ENCODE measurements at places on chromosomes 2 and 18.
A peak's percentile ranks its signal among the peaks of the same experiment; 100 is the strongest.

GRCh38 chr18:41268271-41268670, 686.8 kb upstream of the PIK3C3 start:
- DNase-seq, result no peak

DNA sequence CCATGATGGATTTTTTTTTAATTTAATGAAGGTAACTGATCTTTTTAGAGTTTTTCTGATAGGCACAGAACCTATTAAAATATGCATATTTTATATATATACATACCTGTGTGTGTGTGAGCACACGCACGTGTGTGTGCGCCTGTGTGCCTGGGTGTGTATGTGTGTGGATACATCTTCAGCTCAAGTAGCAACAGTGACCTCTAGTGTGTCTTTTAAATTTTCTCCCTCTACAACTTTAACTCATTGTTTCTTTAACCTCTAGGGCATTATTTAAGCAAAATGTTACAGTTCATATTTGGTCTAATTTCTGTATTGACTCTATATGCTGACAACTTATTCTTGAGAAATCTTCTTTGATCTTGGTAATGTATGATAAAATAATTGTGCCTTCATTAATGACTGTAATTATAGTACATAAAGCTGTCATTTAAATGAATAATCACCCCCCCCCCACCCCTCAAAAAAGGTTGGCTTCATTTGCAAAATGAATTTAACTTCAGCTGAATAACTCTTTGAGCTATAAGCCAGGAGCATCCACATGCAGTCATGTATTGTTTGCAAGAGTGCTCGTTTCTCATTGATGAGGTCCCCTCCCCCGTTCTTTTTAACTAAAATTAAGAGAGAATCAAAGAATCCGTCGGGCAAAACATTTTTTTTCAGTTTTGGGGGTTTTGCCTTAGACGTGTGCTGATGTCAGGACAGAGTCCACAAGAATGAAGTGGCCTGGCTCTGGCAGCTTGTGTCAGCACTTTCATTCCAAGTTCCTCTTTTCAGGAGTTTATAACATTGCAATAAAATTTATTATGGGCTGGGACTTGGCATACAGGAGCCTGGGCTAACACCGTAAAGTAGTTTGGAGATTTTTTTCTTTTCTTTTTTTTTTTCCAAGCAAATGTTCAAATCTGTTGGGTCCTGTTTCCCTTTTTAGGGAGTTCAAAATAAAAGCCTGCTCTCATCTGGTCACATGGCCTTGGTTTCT, 80.0 kb downstream of the ETAA1 start:
- peak; percentile 16 for DNase-seq

- no peak for DNase-seq
Measured at GRCh38 chr18:50249576-50249975, 16.7 kb downstream of the CFAP53 start.

- DNase-seq, result peak; percentile 53
Measured at GRCh38 chr2:150591496-150592285, 104.2 kb upstream of the RND3 start.

- DNase-seq, result no peak
Measured at GRCh38 chr18:74651327-74652128, 53.9 kb downstream of the ZNF407 start.

- DNase-seq, result no peak
Measured at GRCh38 chr2:200418399-200418798, 91.5 kb downstream of the KCTD18 start.

DNA sequence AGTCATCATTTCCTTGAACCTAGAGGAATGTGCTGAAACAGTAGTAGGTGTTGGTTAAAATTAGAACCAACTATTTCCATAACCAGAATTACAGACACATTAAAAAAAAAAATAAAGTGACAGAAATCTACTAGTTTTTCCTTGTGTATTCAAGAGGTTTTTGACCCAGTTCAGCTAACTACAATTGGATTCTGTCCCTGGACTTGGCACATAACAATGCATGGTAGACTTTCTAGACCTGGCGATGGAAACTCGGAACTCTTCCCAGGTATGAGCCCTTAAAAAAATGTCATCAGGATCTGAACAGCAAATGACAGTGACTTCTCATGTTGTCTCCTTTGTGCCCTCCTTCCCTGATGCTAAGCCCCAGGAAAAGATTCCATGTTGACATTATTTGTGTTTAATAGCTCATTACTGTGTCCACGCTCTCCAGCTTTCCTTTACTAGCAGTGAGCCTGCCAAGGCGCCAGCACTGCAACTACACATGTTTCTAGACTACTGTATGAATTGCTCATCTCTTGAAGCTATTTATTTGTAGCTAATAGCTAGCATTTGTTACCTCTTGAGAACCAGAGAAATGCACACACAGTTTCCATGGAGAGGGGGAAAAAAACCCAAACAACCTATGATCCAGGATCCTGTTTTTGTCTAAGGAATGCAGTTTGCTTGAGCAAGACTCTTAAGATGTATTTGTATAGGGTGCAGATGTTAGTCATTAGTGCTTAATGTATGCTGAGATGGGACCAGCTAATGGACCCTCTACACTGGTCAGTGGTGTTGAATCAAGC, 148.5 kb downstream of the FMNL2 start:
- DNase-seq, result peak; percentile 49

- no peak for DNase-seq
Measured at GRCh38 chr2:172097557-172098131, 5.1 kb downstream of the DLX2 start.

- no peak for DNase-seq
Measured at GRCh38 chr2:218717262-218717661, 6.6 kb downstream of the TTLL4 start.

- DNase-seq, result no peak
Measured at GRCh38 chr2:112679484-112679883, 33.7 kb downstream of the SLC20A1 start.

- no peak for DNase-seq
Measured at GRCh38 chr2:207481924-207482323, 47.8 kb upstream of the CREB1 start.

DNA sequence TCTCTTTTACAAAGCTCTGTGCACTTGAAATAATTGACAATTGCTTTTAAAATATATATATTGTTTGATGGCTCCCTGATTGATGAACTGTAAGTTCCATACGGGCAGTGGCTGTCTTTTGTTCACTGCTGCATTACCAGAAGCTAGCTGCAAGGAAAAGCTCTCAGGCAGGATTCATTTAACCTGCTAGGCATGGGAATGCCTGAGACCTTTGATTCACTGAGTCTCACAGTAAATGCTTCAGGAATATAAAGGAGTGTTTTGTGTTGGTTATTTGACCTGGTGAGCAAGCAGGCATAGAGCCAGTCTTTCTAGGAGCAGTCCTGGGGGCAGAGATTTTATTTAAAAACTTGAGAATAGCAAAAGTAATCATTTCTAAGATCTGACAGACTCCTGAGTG, 193.2 kb upstream of the ITGA4 start:
- DNase-seq, result no peak

DNA sequence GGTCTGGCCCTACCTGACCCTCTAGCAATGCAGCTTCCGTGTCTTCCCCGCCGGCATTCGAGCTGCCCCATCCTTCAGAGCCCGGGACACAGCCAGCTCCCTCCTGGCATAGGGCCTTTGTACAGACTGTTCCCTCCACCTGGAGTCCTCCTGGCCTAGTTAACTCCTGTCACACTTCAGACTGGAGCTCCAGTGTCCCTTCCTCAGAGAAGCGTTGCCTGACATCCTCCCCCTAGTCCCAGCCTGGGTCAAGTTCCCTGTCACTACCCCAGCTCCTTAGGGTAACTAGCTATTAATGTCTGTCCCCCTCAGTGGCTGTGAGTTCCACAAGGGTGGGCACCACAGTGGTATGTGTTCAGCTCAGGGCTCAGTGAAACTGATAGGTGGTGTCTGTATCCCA, 45.5 kb upstream of the LOXHD1 start:
- no peak for DNase-seq

GRCh38 chr2:85357736-85358135, 3.2 kb downstream of the ELMOD3 start:
- no peak for DNase-seq

DNA sequence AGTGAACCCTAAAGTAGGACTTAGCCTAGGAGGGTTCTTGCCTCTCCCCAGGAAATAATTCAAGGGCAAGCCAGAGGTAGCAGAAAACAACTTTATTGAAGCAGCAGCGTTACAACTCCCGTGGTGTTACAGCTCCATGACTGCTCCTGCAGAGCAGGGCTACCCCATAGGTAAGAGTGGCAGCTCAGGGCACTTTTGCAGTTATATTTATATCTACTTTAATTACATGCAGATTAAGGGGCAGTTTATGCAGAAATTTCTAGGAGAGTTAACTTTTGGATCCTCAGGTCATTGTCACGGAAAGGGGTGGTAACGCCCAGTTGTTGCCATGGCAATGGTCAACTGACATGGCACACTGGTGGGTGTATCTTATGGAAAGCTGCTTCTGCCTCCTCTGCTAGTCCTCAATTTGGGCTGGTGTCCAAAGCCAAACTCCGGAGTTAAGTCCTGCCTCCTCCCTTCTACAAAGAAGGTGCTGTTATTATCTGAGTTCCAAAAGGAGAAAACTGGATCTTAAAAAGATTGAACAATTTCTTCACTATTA, 1413.0 kb downstream of the DSC3 start:
- DNase-seq, result no peak

GRCh38 chr2:225233234-225233633, 166.3 kb upstream of the NYAP2 start:
- peak; percentile 6 for DNase-seq

DNA sequence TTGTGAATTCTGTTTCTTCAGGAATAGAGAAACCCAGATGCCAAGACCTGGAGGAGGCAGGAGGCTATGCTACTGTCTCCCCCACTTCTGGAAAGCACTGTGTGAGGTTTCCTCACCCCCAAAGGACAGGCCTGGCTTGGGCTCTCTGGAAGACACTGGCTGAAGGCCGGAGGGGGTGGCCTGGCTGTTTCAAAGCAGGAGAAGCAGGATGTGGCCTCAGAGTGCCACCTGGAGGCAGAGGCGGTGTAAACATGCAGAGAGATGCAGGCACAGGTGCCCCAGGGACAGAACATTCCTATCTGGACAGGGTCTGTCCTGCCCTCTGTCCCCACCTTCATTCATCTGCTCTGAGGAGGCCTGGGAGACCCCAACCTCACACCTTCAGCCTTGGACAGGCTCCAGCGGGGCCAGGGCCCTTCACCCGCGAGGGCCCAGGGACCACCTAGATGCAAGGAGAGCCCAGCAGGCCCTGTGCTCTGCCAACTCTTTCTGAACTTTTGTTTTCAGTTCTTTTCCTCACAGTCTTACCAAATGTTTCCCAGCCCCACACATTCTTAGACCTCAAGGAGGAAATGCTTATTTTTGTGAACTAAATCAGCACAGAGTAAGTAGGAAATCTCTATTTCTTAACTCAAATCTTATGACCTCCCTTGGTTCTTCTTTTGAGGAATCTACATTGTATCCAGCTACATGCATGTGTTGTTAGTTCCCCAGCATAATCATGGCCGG, 79.2 kb downstream of the LONRF2 start:
- no peak for DNase-seq

- DNase-seq, result no peak
Measured at GRCh38 chr18:45761512-45762114, 37.6 kb downstream of the SLC14A1 start.

DNA sequence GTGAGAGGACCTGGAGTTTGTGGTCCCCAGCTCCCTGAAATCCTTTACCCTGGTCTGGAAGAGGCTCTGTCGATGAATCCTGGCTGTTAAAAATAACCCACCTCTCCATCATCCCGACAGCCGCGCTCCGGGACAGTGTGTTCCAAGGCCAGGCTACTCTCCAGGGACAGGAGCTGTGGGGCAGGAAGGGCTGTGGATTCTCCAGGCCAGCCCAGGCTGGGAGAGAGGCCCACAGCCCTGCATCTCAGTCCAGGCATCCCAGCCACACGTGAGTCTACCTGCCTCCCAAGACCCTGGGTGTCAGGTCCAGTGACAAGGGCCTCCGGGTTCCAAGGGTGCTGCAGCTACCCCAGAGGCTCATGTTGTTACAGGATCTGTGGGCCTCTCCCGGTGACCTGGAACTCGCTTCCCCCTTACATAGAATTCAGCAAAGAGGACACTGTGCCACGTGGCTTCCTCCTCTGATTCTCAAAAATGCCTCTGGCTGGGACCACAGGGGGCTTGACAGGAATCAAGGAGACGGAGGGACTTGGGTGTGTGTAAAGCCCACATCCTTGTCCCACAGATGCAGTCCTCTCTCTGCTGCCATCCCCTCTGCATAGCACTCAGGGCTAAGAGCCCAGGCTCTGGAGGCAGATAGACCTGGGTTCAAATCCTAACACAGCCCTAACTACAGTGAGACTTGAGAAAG, 17.3 kb downstream of the ADRA2B start:
- DNase-seq, result no peak

GRCh38 chr2:74895001-74895400, 61.1 kb downstream of the HK2 start:
- DNase-seq, result no peak

GRCh38 chr2:197181491-197181890, 129.1 kb downstream of the ANKRD44 start:
- no peak for DNase-seq

DNA sequence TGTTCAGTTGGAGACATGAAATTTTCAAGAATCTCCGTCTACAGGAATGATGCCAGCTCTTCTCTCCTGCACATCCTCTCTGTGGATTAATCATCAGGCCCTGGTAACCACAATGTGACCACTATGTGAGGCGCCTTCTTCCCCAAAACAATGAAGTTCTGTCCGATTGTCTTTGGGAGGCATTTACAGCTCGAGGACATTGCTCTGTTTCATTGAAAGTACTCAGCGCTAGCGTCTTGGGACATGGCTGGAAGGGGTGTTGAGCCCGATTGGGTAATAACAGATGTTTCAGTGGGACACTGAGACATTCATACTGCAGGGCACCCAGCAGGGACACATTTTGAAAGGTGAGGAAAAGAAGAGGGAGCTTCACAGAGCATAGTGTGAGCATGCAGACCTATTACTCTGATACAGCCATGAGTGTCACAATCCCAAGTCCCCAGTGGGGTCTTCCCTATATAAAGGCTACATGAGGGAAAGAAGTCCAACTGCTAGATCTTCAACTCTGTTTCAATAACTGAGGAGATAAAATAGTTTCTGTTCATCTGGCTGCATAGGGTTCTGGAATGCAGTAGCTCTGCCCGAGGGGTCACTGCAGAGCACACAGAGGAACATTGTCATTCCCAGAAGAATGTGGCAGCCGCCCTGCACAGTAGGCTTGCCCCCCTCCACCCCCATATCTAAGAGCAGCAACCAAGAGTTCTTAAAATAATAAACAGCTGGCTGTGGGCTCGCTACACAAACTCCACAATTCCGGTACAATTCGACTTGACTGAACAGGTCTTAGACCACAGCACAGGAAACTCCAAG, 237.3 kb downstream of the OSR1 start:
- peak; percentile 80 for DNase-seq

DNA sequence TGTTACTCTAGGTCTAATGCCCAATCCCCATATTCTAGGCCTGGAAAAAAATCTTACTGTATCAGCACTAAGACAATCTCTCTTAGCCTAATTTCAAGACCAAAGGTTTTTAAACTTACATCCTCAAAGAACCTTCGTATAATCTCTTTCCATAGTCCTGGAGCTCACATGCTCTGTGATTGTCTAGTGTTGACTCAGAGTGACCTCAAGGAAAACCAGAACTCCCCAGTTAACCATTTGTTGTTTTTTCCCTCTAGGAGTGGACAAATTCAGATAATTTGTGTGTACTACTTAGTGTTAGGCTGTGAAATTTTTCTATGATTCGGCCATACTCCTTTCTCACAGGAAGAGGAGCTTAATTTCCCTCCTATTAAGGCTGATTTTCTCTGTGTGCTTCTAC, 536.1 kb downstream of the SLC4A3 start:
- DNase-seq, result no peak
